ENCODE measurements at places on chromosomes 12 and 14.

DNA sequence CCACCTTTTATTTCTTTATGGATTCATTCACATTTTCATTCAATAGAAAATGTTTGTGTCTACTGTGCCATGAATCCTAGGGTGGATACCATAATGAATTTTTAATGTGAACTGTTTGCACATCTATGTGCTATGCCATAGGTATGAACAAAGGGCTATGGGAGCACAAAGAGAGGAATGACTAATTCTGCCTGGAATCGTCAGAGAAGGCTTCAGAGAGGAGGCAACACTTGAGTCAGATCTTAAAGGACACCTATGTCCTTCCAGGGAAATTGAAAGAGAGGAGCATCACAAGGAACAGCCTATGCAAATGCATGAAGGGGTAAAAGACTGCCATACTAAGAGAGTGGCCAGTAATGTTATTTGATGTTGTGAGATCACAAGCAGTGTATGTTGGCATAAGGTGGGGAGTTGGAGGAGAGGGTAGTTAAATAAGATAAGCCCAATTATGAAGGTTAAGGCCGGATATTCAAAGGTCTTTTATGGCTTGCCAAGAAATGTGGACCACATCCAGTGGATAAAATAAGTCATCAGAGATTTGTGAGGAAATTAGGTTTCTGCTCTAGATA, 246.7 kb downstream of the GRIN2B start:
- DNase-seq: no peak

- no peak for DNase-seq
Observed at GRCh38 chr14:106738075-106738474, 1211.7 kb downstream of the TMEM121 start.

- peak; percentile 28 for DNase-seq
Observed at GRCh38 chr12:21456291-21456780, 18.9 kb downstream of the PYROXD1 start.

DNA sequence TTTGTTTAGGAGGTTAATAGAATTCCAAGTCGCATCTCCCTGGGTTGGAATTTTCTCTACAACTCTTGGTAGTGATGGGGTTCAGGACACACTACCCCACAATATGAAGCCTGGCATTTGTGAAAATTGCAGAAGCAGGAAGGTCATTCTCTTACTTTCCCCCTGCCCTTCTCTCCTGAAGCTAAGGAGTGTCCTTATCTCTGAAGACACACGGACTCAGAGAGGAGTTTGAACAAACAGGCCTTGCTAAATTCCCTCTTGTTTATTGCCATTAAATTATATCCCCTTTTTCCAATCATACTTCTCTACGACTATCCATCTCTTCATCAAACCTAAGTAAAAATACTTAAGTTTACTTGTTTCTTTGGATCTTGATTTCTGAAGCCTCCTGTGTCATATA, 443.0 kb downstream of the RAD51B start:
- no peak for DNase-seq

DNA sequence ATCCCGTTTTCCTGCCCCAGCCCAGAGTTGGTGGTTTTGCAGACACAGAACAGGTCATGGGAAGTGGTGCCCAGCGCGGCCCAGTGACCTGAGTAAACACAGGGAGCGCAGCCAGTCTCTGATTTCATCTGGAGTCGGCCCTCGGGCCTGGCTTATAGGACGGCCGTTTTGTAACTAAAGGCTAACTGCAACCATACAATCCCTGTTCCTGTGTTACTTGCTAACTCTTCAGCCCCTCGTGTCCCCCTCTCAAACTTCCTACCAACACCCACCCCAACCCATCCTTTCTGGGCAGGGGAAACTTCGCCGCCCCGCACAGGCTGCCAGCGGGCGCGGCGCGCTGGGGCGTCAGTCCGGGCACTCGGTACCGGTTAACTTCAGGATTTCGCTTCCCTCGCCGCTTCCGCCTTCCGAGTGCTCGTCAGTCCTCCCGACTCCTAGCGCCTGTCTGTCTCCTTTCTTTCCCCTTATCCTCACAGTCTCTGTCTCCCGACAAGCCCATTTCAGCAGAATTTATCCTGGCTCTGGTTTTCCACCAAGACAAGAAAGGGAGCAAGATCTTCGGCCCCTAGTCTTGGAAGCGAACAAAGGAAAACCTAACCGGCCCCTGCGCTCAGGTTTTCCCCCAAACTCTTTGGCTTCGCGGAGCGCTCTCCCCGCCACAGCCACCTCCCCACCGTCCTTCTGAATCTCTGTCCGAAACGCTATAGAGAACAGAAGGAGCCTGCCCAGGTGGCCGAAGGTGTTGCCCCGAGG, 2.0 kb downstream of the SIX1 start:
- DNase-seq: no peak

- no peak for DNase-seq
Observed at GRCh38 chr14:97361181-97361580, 564.0 kb downstream of the VRK1 start.

GRCh38 chr14:77323571-77323970, 2.7 kb downstream of the GSTZ1 start:
- DNase-seq: no peak

DNA sequence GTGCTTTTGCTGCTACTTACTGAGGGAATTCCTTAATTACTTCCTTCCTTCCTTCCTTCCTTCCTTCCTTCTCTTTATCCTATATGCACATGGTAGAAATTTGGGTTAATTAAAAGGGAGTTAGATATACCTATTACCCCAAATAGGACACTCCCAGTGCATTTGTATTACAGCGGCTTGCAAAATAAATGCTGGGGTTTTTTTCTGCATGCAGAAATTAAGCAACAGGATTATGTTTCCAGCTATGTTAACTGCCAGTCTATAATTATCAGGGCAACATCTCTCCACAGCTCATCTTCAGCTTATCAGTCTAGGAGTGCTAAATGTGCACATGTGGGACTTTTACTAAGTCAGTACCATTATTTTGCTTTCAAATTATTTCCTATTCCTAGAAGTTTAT, 132.9 kb upstream of the SLC35F4 start:
- no peak for DNase-seq

DNA sequence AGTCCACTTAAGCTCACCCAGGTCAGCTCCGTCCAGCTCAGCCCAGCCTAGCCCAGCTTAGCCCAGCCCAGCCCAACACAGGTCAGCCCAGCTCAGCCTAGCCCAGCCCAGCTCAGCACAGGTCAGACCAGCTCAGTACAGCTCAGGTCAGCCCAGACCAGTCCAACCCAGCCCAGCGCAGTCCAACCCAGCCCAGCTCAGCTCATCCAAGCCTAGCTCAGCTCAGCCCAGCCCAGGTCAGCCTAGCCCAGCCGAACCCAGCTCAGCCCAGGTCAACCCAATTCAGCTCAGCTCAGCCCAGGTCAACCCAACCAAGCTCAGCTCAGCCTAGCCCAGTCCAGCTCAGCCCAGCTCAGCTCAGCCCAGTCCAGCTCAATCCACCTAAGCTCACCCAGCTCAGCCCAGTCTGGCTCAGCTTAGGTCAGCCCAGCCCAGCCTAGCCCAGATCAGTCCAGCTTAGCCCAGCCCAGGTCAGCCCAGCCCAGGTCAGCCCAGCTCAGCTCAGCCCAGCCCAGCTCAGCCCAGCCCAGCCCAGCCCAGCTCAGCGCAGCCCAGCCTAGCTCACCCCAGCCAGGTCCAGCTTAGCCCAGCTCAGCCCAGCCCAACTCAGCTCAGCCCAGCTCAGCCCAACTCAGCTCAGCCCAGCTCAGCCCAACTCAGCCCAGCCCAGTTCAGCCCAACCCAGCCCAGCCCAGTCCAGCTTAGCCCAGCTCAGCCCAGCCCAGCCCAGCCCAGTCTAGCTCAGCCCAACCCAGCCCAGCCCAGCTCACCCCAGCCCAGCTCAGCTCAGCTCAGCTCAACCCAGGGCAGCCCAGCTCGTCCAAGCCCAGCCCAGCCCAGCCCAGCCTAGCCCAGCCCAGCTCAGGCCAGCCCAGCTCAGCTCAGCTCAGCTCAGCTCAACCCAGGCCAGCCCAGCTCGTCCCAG, 184.0 kb downstream of the TMEM121 start:
- peak; percentile 19 for DNase-seq

- no peak for DNase-seq
Observed at GRCh38 chr14:65054471-65055085, 47.7 kb downstream of the MAX start.

DNA sequence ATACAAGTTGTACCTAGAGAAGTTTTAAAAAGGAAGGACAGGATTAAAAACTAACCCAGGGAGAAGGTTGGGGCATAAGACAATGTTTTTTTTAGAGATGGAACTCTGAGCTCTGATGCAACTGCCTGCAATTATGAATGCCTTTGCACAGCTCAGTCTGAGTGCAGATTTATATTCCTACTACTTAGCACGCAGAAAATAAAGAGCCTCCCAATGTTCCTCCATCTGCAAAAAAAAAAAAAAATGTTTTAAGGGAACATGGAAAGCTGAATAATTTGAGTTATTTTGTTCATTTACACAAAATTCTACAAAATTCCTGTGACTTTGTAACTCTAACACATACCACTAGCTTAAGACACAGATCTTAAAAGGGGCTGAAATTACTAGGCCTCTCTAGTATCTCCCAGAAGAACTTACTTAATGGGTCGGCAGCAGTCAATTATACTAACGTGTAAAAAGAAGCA, 15.7 kb downstream of the CLIP1 start:
- no peak for DNase-seq

- peak; percentile 59 for DNase-seq
Observed at GRCh38 chr12:7460375-7461259, 16.7 kb upstream of the CD163L1 start.
